Kasumi-1 (cell line): ENCODE measurements at places on chromosomes 11 and 22.
A peak's percentile ranks its signal among the peaks of the same experiment; 100 is the strongest.

DNA sequence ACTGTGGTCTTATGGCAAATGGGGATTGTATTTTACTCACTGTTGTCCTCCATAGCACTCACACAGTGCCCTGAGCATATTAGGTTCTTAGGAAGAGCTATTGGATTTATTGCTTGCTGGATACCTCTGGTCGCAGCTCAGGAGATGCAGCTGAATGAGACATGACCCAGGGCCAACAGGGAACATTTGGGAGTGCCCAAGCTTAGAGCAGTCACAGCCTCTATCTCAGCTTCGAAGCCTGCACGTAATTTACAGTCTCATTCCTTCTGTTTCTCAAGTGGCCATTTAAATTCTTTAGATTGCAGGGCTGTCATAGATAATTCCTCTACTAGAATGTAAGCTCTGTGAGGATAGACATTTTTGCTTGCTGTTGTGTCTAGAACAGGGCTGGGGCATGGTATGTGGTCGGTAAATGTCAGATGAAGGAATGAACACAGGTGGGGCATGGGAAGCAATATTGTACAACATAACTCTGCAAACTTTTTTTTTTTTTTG lies 192.8 kb downstream of the GRIK4 start:
- DNase-seq: no peak

- DNase-seq: no peak
Measured at GRCh38 chr11:115298300-115299012, 205.8 kb downstream of the CADM1 start.

GRCh38 chr22:27912101-27912500 lies 7.0 kb downstream of the PITPNB start:
- no peak for DNase-seq

GRCh38 chr22:31753005-31753633 lies 700 bp upstream of the DEPDC5 start:
- DNase-seq: peak; percentile 62

DNA sequence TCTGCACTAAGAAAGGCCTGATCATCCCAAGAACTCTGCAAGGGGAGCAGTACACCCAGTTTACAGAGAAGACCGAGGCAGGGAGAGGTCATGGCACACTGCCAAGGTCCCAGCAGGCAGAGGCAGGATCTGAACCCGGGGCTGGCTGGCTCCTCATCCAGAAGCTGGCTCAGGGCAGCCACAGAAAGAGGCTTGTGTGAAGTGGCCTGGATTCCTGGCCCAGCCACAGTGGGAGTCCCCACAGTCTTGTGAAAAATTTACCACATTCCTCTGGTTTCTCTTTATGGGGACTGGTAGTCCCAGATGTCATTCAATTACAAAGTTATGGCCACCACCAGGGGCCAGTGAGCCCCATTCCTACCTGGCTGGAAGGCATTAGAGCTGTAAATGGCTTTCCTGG lies 440.5 kb downstream of the MIAT start:
- no peak for DNase-seq

- DNase-seq: no peak
Measured at GRCh38 chr11:1390569-1391164, 933 bp downstream of the BRSK2 start.

GRCh38 chr11:112834277-112834755 lies 126.9 kb upstream of the NCAM1 start:
- no peak for DNase-seq

GRCh38 chr22:48556751-48557150 lies 1270.9 kb downstream of the BRD1 start:
- DNase-seq: no peak

- no peak for DNase-seq
Measured at GRCh38 chr22:41845380-41846267, 12.7 kb downstream of the SREBF2 start.

DNA sequence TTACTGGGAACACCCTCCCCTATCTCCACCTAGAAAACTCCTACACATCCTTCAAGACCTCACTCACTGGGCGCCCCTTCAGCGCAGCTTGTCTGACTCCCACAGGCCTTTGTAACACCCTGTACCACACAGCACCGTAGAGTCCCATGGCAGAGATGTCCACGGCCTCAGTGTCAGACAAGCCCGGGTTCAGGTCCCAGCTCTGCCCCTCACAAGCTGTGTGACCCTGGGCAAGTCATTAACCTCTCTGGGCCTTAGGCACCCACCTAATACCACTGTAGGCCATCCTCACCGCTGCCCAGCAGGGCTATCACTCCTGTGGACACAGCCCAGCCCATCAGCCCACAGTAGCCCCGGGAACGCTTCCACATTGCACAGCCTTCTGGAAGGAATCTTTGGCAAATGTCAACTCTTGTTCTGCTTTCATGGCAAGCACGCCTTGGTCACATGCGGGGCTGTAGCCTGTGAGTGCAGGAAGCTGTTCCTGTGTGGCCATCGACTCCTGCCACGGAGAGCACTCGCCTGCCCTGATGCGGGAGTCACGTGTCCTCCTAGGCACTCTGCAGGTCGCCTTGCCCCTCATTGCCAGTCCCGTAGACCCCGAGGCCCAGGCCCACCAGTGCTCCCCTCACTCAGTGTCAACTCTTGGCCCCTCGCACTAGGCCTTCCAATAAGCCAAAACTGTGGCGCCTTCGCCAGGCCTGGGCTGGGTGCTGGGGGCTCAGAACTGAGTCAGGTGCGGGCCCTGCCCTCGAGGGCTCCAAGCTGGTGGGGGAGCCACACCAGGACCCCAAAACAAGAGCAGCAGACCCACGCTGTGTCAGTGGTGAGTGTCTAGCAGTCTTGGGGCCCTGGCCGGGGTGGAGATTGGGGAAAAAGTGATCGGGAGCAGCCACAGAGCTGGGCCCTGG lies 32.9 kb upstream of the RFPL3 start:
- no peak for DNase-seq
